Globus pallidus (tissue), 1 donor: ENCODE measurements at places on chromosomes 16 and 17.

DNA sequence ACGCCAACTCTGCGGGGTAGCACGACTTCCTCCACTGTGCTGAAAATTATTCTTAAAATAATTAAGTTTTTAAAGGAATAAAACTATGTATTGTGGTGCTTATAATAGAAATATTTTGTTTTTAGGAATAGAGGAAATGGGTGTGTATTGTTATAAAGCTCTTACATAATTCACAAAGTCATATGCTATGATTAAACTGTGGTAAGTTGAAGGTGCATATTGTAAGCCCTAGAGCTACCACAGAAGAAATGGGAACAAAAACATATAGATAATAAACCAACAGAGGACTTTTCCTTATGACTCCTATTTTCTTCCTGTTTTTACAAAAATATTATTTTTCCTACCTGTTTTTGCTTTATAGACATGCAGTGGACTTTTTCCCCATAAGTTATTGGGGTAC lies 4.3 kb upstream of the SLFN11 start:
- DNase-seq, result no peak

DNA sequence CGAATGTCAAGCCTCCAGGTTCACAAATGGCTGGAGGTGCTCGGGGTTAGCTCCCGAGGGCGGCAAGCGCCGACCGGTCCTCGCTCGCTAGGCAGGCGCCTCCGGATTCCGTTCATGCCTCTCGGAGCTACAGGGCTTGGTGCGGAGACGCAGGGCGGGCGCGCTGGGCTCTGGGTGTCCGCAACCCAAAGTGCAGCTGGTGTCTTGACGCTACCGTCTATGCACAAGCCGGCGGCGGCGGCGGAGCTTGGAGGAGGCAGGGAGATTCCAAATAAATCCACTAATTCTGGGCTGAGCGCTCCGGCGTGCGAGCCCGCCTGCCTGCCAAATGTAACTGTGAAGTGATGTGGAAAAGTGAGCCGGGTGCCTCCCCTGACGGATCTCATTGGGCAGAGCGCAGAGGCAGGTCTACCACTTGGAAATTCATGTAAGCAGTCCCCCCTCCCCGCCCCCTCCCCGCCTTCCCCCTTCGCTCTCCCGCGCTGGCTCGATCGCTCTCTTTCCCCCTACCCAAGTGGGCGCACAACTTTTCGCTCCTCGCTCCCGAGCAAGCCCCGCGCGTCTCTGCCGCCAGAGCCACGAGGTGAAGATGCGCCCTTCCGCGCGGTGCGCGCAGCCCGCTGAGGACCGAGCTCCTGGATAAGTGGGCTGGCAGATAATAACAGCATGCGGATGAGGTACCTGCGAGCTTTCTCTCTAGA lies at the start of gene CDH8:
TSS of gene CDH8 (minus strand) at position 338 of the 701 bp plus-strand sequence. CDS start 15,035 bp downstream, outside the sequence.
- peak; percentile 46 for DNase-seq

- DNase-seq, result no peak
These were observed 337.9 kb downstream of the GRIN2A start for GRCh38 chr16:9844361-9844760.

DNA sequence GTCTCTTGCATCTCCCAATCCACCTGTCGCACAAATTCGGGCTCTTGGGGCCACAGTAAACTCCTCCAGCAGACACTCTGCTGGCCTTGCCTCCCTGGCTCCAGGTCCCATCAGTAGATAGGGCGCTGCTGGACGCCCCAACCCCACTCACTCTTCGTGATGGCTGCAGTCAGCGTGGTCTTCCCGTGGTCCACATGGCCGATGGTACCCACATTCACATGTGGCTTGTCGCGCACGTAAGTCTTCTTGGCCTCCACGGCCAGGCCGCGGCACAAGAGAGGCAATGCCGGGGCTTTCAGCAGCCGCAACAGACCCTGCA lies 428 bp downstream of the TUFM start:
- no peak for DNase-seq

GRCh38 chr17:15323131-15323530 lies 18.3 kb downstream of the TEKT3 start:
- no peak for DNase-seq

DNA sequence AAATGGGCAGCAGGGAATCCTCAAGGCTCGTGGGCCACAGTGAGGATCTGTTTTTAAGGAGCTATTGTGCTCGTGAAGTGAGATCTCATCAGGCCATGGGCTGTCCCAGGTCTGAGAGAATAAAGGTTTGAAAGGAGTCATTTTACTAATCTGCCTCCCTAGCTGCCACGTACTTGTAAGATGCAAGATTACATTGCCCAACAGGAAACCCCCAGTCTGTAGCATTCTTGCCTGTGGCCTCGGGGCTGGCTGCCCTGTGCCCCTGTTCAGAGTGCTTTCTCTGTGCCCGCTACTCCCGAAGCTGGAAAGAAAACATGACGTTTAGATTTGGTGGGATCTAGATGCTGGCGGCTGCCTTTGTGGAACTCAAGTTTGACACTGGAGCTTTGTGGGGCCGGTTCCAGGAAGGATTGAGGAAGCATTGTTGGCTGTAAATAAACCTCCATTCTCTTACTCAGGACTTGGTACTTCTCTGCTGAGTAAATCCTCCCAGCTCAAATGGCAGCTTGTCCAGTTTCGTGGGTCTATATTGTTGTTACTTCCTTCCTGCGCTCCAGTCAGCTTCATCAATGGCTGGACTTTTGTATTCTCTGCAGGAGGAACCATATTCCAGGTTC lies 21.2 kb downstream of the SAP30BP start:
- no peak for DNase-seq

GRCh38 chr17:29042679-29043538 lies at the start of gene PIPOX:
Gene PIPOX, plus strand, starts transcription at chr17:29043141. Its CDS starts 85 bp downstream, at chr17:29043226.
- DNase-seq, result peak; percentile 60

GRCh38 chr16:30904114-30904780 lies 7.8 kb downstream of the CTF1 start:
- DNase-seq, result no peak

DNA sequence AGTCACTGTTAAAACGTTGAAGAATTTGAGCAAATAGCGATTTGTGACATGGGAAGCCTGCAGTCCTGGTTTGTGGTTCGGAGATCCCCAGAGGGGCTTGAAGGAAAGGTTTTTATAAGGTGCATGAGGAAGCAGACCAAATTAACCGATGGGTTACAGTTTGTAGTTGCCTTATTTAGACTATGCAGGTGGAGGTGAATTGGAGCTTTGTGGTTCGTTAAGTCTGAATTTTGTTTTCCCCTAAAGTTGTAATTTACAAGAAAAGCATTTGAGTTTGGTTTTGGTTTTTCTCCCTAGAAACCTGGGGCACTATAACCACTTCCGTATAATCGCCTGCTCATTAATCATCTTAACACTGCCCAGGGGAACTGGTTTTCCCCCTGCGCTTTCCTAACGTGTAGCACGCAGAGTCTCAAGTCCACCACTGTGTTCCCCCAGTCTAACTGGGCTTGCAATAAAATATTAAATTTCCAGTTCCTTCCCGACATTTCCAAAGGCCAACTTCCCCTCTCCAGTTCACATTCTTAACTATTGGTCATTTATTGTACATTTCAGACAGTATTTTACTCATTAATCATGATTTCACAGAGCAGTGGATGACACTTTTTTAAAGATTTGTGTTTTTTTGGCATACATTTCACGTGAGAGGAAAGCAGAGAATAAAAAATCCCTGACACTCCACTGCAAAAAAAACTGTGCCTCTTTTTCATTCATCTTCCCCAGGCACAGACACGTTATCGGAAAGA lies 932 bp downstream of the ZNF267 start:
- no peak for DNase-seq

- DNase-seq, result no peak
These were observed 333.1 kb upstream of the XYLT1 start for GRCh38 chr16:17803625-17804410.

DNA sequence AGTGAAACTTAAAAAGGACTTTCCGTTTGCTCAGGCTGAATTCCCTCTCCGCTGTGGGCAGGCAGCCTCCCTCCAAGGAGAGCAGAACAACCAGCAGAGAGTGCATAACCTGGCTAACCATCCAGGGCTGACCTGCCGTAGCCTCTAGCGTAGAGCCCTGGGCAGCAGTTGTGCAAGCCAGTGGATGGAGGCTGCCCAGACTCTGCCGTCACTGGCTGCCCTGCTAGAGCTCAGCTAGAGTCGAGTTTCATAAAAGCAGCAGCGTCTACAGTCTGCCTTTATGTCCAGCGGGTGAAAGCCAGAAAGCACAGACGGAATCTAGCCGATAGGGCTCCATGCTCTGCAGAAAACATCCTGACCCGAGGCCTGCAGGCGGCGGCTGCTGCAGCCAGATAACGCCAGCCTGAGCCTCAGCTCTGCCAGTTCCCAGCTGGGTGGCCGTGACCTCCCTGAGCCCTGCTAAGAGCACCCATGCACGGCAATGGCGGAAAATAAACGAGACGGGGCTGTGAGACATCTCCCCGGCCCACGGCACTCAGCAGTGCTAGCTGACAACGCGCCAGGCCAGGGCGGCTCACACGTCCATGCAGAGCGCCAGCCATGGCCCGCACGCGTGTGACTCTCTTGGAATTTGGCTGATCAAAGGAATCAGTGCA lies 231.3 kb downstream of the ENGASE start:
- DNase-seq, result no peak

DNA sequence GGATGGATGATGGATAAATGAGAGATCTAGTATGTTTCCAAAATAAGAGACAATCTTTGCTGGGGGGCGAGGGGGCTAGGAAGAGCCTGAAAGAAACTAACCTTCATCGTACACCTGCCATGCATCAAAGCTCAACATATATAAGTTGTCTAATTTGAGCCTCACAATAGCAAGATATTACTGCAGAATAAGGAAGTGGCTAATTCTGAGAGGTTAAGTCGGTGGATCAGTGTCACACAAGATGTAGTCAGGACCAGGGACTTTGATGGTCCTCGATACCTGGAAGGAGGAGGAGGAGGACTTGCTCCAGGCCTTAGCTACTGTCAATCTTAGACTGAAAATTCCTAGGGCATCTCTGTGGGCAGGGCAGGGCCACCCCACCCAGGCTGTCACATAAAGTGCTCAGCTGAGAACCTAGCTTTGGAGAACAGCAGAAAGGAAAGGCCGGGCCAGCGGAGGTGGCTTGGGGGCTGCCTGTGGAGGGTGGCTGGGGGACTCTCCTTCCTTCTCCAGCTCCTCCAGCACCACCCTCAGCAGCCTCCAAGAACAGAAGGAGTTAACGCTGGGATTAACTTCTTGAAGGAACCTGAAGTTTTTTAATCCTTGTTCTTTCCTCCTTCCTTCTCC lies 460 bp upstream of the SLC13A2 start:
- no peak for DNase-seq

- no peak for DNase-seq
These were observed 2.5 kb upstream of the ZNF423 start for GRCh38 chr16:49858200-49859124.

GRCh38 chr16:57683636-57684545 lies 10.7 kb upstream of the DRC7 start:
- DNase-seq, result no peak

DNA sequence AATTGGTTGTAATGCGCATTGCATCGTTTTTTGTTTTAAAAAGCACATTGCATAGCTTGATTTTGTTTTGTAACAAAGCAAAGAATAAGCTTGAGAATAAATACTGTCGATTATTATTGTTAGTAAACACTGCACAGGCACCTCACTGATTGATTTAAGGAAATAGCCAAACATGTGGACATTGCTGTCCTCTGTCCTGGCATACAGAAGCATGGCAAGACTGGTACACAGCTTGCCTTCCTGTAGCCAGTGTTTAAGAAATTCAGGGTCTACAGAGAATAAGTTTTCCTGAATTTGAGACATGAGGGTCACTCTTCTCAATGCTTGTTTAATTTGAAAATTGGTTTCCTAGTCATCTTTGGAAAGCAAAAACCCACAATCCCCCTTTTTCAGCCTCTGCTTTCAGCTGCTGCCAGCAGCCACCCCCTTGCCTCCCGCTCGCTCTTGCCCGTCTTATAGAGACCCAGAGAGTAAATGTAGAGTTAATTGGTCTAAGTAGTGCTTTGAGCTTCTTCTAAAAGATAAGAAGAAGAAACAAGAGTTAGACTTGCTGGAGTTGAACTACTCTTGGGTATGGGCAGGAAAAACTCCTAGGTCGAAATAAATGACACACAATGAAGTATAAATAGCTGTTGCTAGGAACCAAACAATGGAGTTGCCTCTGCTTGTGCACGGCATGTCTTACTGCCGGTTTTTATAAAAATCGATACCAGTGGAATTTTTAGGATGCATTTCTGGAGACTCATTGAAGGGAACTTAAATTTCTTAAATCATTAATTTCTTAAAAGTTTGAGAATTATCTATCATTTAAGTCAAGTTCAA lies 116.6 kb downstream of the MRTFB start:
- DNase-seq, result no peak

GRCh38 chr17:72123530-72124437 lies 3.0 kb downstream of the SOX9 start:
- no peak for DNase-seq

GRCh38 chr16:27759967-27760788 lies 210.2 kb downstream of the KATNIP start:
- peak; percentile 68 for DNase-seq

DNA sequence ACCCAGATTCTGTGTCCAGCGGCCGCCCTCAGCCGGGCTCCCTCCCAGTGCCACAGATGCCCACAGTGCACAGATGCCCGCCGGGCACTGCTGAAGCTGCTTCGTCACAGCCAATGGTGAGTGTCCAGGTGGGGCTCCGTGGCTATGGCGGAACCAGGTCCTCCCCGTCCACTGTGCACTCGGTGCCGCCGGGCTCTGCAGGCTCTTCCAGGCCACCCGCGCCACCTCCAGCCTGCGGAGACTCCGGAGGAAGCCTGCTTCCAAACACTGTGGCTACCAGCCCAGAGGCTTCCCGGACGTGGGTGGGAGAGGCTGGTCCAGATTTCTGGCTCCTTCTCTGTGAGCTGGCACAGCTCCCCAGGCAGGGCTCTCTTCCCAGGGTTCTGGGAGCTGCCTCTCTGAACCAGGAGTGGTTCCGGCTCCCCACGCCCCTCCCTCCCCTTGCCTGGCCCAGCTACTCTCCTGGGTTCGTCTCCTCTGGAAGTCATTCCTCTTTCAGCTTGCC lies 2.8 kb upstream of the PYCR1 start:
- DNase-seq, result peak; percentile 64

DNA sequence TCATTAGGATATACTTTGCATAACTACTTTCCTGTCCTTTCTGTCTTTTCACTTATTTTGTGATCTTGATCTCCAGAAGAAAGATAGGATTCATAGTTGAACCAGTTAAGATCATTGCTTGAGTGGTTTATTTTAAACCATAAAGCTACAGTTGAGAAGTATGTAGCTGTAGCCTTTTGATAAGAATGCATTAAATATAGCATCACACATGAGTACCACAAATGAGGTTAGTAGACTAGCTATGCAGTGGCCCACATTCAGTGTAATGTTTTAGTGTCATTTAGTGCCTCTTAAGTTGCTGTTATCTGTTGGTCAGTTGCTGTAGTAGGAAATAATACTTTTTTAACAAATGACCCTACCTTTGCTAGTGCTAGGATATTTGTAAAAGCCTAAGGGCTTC lies 1.3 kb downstream of the NLK start:
- DNase-seq, result no peak

GRCh38 chr16:48317614-48318315 lies 67.4 kb downstream of the SIAH1 start:
- DNase-seq, result peak; percentile 21
